NCI-H526 treated with DMSO at 0.1 percent for 48 hours (cell line): ENCODE measurements at places on chromosomes 16 and 17.

- no peak for DNase-seq
Measured at GRCh38 chr16:70647441-70648359, 1.3 kb downstream of the IL34 start.

DNA sequence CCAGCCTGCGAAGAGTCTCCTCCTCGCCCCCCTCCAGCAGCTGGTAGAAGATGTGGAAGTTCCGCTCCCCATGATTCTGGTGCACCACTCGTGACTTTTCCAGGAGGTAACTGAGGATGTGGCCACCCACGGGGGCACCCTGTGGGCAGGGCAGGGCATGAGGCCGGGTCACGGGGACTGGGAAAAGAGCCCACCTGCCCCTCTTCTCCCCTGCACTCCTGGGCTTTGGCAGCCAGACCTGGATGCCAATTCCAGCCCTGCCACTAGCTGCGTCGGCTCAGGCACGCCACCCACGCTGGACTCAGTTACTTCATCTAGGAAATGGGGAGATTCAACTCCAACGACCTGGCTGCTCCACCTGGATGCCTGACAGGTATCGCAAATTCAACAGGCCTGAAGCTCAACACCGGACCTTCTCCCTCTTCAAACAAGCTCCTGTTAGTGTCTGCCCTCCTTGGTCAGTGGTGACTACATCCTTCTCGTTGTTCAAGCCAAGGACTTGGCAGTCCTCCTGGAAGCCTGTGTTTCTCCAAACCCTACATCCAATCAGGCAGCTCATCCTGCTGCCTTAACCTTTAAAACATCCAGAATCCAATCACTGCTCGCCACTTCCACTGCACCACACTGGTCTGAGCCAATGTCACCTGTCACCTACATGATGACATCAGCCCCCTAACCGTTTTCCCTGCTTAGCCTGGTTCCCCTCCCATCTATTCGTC is 11.6 kb downstream of the MYO1C start:
- DNase-seq, result no peak

GRCh38 chr17:80991645-80992076 is at the start of gene CHMP6:
CHMP6 (plus strand) TSS chr17:80991841; CDS start chr17:80991919, 78 bp downstream.
- DNase-seq, result no peak

DNA sequence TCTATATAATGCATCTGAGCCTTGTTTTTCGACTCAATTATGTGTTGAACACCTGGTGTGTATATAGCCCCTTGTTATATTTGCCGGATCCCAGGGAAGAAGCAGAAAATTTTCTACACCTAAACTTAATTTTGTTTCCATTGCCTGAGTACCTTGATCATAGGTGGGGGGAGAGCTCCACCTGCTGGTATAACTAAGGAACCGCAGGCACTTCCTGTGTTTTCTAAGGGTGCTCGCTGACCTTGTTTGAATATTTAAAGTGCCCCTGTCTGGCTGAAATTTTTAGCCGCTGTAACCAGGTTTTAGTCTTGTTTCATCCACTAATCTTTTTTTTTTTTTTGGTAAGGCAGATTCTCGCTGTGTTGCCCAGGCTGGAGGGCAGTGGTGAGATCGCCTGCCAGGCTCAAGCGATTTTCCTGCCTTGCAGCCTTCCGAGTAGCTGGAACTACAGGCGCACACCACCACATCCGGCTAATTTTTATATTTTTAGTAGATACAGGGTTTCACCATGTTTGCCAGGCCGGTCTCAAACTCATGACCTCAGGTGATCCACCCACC is 6.5 kb upstream of the NUBP1 start:
- DNase-seq, result peak; percentile 73
